ENCODE measurements at places on chromosomes 13 and 19. TPM values are rescaled to one million over a fixed set of nuclear protein-coding genes. Genes with fewer than 3 reads are reported as not detected.
A peak's percentile ranks its signal among the peaks of the same experiment; 100 is the strongest.

- H3K27me3 ChIP-seq: no peaks in the 10 kb centered on the region
- no peak overlapping the region for H3K27ac ChIP-seq
Measured at GRCh38 chr13:96984051-96984508, 10.2 kb downstream of the OXGR1 start.

DNA sequence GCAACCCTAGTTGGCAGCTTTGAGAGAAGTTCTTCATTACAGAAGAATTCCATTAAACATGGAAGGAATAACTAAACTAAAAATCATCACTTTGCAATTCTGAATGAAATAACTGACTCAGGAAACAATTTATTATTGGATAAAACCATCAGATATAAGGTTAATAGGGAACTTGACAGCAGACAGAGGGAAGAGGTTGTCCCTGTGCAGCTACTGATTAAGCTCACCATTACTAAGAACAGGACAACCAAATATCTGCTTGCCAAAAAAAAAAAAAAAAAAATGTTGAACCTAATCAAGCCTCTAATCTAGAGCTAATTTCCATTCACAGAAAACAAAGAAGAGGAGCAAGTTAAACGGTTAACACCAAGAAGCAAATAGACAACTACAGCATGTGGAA, 12.8 kb downstream of the N4BP2L2 start:
- H3K27ac ChIP-seq: no peak overlapping the region
- no peak overlapping the region for H3K4me3 ChIP-seq
- H3K4me1 ChIP-seq: peaks cover 40% of the 10 kb centered on the region
- no peaks in the 10 kb centered on the region for H3K27me3 ChIP-seq
- peaks cover 41% of the 10 kb centered on the region for H3K36me3 ChIP-seq

DNA sequence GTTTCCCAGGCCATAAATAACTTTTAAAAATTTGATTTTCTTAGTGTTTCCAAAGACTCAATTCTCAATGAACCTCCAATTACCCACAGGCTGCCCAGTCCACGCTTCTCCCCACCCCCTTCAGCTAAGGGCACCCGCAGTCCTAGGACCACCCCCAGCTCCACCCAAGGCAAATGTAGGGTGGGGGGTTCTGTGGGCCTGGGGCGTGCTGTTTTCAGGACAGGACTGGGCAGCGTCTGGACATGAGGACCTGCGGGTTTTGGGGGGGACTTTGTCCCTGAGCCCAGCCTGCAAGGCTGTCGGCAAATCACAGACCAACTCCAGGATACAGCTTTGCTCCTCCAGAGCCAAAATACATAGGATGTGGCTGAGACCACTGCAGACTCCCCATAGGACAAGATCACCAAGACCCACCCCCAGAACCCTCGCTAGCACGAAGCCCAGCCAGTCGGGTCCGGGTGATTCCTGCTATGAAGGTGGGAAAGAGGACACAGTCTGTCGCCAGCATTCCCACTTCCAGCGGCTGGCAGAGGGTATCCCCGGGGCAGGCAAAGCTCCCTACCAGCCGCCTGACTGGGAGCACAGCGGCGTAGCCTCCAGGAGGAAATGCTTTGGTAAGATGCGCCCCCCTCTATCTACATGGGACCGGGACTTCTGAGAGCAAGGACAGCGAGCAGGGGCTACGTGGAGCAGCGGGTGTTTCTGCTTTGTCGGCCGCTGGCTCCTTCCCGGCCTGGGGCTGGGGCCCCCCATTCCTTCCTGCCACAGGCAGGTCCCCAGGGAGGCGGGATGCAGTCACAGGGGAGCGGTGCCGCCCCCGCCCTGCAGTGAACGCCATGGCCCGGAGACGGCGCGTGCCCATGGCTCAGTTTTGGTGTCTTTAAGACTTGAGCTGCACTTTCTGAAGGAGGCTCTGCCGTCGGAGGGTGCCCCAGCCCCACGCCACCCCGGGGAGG, 1.6 kb upstream of the TIMM13 start:
- H3K27me3 ChIP-seq: no peaks in the 10 kb centered on the region
- H3K4me3 ChIP-seq: peak overlapping the region; percentile 68
- H3K27ac ChIP-seq: no peak overlapping the region
- H3K4me1 ChIP-seq: peaks cover 36% of the 10 kb centered on the region

DNA sequence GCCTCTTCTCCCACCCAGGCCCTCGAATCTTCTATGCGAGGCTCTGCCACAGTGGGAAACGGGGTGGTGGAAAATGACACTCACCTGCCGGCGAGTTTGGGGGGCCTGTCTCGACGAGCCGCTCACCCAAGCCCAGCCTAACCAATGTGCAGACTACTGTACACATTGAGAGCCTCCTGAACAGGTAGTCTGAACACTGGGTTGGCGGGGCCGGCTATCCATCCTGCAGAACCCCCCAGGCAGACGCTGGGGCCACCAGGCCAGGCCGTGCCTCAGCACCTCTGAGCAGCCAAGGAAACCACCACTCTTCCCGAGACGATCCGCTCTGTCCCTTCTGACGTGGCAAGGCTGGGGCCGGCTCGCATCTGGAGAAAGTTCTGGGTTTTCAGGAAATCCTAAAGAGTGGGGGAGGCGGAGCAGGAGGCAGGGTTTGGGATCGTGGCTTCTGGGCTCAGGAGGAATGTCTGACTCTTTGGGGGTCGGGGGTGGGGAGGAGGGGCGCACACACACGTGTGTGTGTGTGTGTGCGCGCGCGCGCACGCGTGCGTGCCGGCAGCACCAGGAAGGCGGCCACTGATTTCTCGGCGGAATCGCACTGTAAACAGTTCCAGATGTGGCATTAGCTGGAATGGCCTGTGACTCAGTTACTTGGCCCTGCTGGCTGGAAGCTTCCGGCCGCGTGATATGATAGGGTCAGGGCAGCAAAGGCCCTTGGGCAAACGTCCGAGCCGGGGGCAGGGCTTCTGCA, 18.5 kb downstream of the TMED1 start:
- peak overlapping the region; percentile 46 for H3K27ac ChIP-seq
- H3K4me1 ChIP-seq: no peaks in the 10 kb centered on the region
- peak; percentile 74 for DNase-seq
- H3K36me3 ChIP-seq: peaks cover 83% of the 10 kb centered on the region
- no peaks in the 10 kb centered on the region for H3K27me3 ChIP-seq

GRCh38 chr19:39381910-39382611, 8.8 kb downstream of the PAF1 start:
- no peak for DNase-seq
- H3K4me3 ChIP-seq: no peak overlapping the region
- peaks cover 97% of the 10 kb centered on the region for H3K36me3 ChIP-seq
- no peaks in the 10 kb centered on the region for H3K4me1 ChIP-seq
- H3K27ac ChIP-seq: no peak overlapping the region

GRCh38 chr13:60108589-60108988, 55.1 kb downstream of the DIAPH3 start:
- no peak overlapping the region for H3K4me3 ChIP-seq
- H3K4me1 ChIP-seq: no peaks in the 10 kb centered on the region
- DNase-seq: no peak
- no peaks in the 10 kb centered on the region for H3K27me3 ChIP-seq
- H3K27ac ChIP-seq: no peak overlapping the region

- peak overlapping the region; percentile 48 for H3K27ac ChIP-seq
- peak; percentile 10 for DNase-seq
- no peaks in the 10 kb centered on the region for H3K27me3 ChIP-seq
- no peaks in the 10 kb centered on the region for H3K36me3 ChIP-seq
- peaks cover 16% of the 10 kb centered on the region for H3K4me1 ChIP-seq
- H3K4me3 ChIP-seq: peak overlapping the region; percentile 61
Measured at GRCh38 chr19:3604987-3605343, 1.7 kb downstream of the TBXA2R start.

- H3K27ac ChIP-seq: no peak overlapping the region
- H3K4me3 ChIP-seq: no peak overlapping the region
- peak; percentile 3 for DNase-seq
- H3K4me1 ChIP-seq: no peaks in the 10 kb centered on the region
Measured at GRCh38 chr19:5504114-5504513, 48.9 kb downstream of the ZNRF4 start.

DNA sequence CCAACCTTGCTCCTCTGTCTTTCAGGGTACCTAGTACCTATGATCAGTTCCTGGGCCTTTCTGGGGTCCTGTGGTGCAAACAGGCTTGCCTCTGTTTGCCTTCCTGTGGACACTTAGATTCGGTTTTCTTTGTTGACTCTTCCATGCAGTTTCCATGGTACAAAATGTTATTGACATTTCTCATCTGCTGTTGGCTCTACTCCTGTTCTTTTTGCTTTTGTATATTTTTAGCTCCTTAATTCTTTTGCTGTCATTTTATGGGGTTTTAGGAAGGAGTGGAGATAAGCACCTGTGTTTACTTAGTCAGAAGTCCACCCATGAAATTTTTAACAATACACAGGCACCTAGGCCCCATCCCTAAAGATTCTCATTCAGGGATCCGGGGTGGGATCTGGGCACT, 20.5 kb upstream of the CNMD start:
- no peak overlapping the region for H3K4me3 ChIP-seq
- H3K27ac ChIP-seq: no peak overlapping the region
- DNase-seq: no peak
- no peaks in the 10 kb centered on the region for H3K4me1 ChIP-seq
- no peaks in the 10 kb centered on the region for H3K36me3 ChIP-seq
- no peaks in the 10 kb centered on the region for H3K27me3 ChIP-seq

DNA sequence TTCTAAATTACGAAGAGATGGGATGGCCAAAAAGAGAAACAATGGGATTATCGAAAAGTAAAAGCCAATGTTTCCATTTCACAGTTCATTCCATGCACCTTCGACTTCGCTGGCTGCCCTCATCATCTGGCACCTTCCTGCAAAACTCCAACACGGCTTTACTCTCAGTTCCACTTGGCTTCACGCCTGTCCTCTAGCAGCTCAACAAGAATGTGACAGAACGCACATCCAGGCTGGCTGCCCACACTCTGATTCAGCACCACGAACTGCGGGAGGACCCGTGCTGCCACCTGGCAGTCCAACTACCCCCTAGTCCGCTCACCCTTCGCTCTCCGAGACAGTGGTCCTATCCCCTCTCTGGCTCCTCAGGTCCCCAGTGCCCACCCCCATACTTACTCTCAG, 11.7 kb downstream of the ATP7B start:
- no peaks in the 10 kb centered on the region for H3K36me3 ChIP-seq
- peak; percentile 73 for DNase-seq
- H3K4me3 ChIP-seq: no peak overlapping the region
- H3K4me1 ChIP-seq: no peaks in the 10 kb centered on the region
- H3K27ac ChIP-seq: no peak overlapping the region
- H3K27me3 ChIP-seq: no peaks in the 10 kb centered on the region

DNA sequence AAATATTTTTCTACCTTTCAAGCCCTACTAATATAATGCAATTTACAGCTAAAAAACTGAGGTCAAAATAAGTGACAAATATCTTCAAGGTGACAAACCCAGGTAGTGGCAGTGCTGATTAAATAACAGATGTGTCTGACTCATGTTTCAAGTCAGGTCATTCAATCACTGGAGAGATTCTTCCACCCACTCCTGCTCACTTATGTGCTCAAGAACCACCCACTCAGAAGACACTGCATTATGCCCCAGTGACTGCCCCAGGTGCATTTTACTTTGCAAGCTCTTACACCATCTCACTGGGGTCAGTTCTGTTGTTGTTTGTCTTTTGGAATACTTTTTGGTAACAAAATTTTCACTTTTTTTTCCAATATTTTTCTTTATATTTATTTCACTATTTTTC, 2.2 kb downstream of the ZNF100 start:
- H3K4me3 ChIP-seq: no peak overlapping the region
- H3K36me3 ChIP-seq: peaks cover 54% of the 10 kb centered on the region
- H3K27ac ChIP-seq: no peak overlapping the region
- H3K4me1 ChIP-seq: peaks cover 16% of the 10 kb centered on the region

DNA sequence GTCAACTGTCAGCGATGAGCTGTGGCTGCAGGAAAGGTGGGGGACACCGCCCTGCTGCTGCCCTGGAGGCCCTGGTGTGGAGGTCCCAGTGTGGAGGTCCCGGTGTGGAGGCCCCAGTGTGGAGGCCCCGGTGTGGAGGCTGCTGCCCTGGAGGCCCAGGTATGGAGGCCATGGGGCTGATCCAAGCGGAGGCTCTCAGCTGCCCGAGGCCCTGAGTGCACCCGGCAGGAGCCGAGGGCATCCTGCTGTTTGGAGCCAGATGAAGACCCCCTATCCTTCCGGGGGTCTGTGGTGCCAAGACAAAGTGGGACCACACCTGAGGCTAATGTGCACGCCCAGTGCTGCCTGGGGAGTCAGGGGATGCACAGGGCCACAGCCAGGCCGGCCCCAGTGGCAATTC, 210.4 kb upstream of the SOX1 start:
- no peaks in the 10 kb centered on the region for H3K4me1 ChIP-seq
- H3K4me3 ChIP-seq: no peak overlapping the region
- DNase-seq: no peak
- H3K27ac ChIP-seq: no peak overlapping the region
- H3K27me3 ChIP-seq: peaks cover 15% of the 10 kb centered on the region

- peaks cover 10% of the 10 kb centered on the region for H3K4me1 ChIP-seq
- H3K27me3 ChIP-seq: no peaks in the 10 kb centered on the region
- peak overlapping the region; percentile 85 for H3K27ac ChIP-seq
- DNase-seq: peak; percentile 52
- H3K36me3 ChIP-seq: peaks cover 4% of the 10 kb centered on the region
- peak overlapping the region; percentile 46 for H3K4me3 ChIP-seq
Measured at GRCh38 chr19:17420475-17420924, 653 bp downstream of the MVB12A start.

- no peak overlapping the region for H3K27ac ChIP-seq
- H3K27me3 ChIP-seq: no peaks in the 10 kb centered on the region
- no peak for DNase-seq
- no peak overlapping the region for H3K4me3 ChIP-seq
- H3K36me3 ChIP-seq: no peaks in the 10 kb centered on the region
Measured at GRCh38 chr13:64551755-64552154, 2678.4 kb downstream of the PCDH9 start.

DNA sequence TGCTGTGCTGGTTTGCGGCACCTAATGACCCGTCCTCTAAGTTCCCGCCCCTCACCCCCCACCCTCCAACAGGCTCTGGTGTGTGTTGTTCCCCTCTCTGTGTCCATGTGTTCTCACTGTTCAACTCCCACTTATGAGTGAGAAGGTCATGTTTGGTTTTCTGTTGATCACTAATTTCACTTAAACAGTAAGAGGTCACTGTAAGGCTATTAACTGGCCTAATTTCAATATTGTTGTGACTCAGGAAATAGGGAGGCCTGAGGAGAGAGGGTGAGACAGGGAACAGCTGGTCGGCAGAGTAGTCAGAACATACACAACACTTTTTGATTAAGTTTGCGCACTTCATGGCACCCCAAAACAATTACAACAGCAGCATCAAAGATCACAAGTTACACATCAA, 15.6 kb downstream of the TUBGCP3 start:
- no peak for DNase-seq
- H3K27ac ChIP-seq: no peak overlapping the region
- no peak overlapping the region for H3K4me3 ChIP-seq
- peaks cover 6% of the 10 kb centered on the region for H3K4me1 ChIP-seq
- H3K36me3 ChIP-seq: peaks cover 15% of the 10 kb centered on the region

DNA sequence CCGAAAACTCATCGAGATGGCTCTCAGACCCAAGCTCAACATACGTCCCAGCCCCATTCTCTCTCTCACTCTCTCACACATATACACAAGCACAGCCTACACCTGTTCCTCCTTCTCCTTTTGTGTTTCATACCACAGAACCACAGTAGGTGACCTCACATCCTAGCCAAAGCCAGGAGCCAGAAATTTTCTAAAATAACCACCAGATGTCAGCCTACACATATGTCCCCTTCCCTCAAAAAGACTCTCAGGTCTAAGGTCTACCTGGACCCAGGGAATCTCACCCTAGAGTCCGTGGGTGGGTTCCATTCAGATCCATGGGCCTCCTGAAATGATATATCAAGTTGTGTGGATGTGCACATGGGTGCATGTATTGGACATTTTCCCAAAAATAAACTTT, 104.2 kb upstream of the IPO5 start:
- H3K27me3 ChIP-seq: no peaks in the 10 kb centered on the region
- H3K36me3 ChIP-seq: no peaks in the 10 kb centered on the region
- H3K4me3 ChIP-seq: no peak overlapping the region
- H3K27ac ChIP-seq: no peak overlapping the region

Gene KL
- total RNA-seq: 1.0 TPM

Gene SLC6A16
- total RNA-seq: 0.40 TPM

Gene ZNF93
- total RNA-seq: 1.4 TPM

Gene DMPK
- 778 TPM for total RNA-seq

Gene TNFSF11
- total RNA-seq: not detected
